Foreskin keratinocyte (primary cell): ENCODE measurements at places on chromosomes 13 and 19.

GRCh38 chr13:98484289-98485219 lies 92.4 kb downstream of the STK24 start:
- peak; percentile 97 for DNase-seq

GRCh38 chr19:50357178-50358100 lies 8.0 kb downstream of the NAPSA start:
- DNase-seq = peak; percentile 41

- no peak for DNase-seq
Measured at GRCh38 chr19:55579766-55580621, 654 bp downstream of the ZNF579 start.

GRCh38 chr13:72716776-72717175 lies 10.7 kb downstream of the MZT1 start:
- no peak for DNase-seq

DNA sequence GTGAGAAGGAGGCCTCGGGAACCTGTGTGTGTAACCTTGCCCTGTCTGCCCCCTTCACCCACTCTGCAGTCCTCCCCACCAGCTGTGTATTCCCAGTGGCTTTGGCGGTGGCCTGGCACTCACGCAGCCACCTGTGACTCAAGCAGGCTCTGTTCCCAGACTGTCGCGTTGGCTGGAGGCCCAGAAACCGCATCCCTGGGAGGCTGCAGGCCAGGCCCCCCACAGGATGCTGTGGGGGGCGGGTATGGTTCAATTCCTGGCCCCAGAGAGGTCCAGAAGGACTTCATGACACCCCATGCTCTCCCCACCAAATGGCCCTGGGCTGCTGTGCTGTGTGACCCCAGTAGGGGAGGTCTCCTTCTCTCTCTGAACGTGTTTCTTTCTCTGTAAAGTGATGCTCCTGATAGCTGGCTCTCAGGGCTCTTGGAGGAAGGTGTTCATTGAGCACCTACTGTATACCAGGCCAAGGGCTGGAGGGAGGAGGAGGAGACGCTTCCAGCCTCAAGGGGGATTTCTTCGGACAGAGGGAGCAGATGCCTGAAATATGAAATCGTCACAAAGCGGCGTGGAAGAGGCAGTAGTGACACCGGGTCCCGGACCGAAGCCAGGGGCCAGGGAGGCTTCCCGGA lies 1.9 kb upstream of the LINGO3 start:
- DNase-seq = no peak

DNA sequence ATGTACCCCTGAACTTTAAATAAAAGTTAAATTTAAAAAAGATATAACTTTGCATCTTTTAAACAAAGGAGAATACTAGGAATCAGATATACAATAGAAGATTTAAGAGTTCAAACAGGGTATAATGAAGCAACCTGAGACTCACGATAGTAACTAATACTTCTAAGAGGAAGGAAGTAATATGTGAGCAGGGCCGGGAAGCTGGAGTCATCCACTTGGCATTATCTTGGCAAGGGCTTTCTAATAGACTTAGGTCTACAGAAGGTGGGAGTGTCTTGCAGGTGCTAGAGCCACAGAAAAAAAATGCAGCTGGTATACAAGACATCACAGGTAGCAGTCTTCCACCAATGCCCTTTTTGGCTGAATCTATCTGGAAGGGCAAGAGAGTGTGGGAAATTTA lies 231.9 kb downstream of the KCTD12 start:
- peak; percentile 33 for DNase-seq

GRCh38 chr13:41709511-41709910 lies 251.4 kb downstream of the VWA8 start:
- DNase-seq = peak; percentile 27

- no peak for DNase-seq
Measured at GRCh38 chr13:110327051-110327721, 20.1 kb downstream of the COL4A2 start.

DNA sequence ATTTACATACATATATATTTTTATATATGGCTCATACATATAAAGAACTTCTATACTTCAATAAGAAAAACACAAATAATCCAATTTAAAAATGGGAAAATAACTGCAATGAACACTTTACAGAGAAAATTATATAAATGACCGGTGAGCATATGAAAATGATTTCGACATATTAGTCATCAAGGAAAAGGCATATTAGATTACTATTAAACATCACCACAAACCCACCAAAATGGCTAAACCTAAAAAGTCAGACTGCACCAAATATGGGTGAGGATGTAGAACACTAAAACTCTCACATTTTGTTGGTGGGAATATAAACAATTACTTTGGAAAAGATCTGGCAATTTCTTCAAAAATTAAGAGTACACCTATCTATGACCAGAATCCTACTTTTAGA lies 316.2 kb downstream of the ENOX1 start:
- DNase-seq = no peak

DNA sequence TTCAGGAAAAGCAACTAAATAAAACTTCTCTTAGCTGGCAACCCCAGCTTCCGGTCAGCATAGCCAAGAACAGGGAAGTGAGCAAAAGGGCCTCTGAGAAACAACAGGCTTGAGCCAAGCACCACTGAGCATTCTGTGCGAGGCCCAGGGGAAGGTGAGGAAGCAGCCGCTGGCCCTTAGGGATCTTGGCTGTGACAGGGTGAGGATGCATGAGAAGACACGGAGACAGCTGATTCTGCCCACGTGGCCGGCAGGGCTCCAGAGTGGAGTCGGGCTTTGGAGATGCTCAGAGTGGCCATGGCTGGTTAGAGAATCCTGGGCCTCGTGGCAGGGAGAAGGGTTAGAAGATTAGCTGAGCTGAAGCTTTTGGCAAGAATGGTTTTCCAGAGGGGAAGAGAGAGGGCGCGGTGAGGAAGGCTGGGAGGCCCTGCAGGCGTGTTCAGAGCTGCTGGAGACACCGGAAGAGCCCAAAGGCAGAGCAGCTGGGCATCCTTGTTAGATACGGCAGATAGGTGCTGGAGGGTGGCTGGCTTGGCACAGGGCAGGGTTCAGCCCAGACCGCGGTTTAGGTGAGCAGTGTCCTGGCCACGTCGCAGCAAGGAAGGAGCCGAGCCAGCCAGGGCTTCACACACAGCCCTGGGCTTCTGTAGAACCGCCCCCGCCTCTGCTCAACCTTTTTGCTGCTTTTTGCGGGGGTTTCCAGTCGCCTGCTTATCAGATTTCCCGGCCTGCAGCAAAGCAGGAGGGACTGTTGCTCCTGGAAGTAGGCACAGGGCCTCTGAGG lies 17.3 kb downstream of the UPF1 start:
- peak; percentile 48 for DNase-seq

DNA sequence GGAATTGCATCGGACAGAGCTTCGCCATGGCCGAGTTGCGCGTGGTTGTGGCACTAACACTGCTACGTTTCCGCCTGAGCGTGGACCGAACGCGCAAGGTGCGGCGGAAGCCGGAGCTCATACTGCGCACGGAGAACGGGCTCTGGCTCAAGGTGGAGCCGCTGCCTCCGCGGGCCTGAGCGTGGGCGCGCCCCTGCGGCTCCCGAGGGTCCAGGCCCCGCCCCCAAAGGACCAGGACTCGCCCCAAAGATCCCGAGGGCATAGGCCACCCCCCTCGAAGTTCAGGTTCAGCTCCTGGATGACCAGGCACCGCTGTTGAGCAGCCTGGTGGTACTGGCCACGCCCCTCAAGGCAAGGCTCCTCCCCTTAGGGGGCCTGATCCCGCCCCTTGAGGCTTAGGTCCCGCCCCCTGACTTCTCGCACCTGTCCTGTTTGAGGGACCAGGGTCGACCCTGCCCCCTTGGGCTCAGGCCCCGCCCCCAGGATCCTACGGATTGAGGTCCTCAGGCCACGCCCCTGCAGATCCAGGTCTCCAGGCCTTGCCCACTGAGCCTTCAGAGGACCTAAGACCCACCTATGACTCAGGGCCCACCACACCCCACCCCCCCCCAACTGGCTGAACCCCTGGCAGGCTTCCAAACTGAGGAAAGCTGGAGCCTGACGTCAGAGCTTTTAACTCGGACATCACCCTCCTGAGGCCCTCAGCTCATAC lies 43.1 kb downstream of the CYP4F22 start:
- no peak for DNase-seq
